ENCODE measurements at places on chromosomes 4 and X.

GRCh38 chrX:110403441-110404238 is 45.0 kb downstream of the RTL9 start:
- DNase-seq, result no peak

DNA sequence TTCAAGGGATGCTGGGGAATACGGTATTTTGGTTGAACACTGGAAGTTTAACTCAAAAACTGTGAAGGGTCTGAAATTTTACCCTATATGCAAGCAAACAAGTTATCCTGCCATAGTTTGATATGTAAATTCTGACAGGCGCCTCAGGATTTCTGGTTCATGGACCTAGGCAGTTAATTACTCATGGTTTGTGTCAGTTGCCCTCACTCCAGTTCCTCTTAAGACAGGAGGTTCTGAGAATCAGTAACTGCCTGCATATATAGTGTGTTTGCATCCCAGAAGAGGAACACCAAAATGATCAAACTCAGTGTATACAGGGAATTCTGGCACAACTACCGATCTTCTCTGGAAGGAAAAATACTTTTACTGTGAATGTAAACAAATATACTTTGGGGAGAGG is 360.4 kb upstream of the NWD2 start:
- DNase-seq, result no peak

DNA sequence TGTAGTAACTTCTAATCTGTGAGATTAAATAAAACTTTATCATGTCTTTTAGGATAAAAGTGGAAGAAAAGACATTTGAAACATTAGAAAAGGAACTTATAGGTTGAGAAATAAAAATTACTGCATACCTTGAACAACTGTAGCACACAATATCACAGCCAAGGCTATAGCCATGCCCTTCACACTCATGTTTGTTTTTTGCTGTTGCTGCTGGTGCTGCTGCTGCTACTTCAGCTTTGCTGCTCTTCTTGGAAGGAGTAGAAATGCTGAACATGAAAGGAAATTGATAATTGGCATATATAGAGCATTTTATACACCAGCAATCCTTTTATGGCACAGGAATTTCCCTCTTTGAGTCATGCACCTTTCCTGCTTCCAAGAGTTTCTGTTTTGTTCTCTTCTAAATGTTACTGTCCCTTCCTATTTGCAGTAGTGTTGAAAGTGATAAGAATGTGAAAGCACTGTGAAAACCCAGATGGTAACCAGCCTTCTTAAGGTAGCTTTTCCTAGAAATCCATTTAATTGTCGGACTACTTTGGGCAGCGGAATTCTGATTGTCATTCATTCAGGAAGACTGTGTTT is at the start of gene CXCL11:
Gene CXCL11 (minus strand): TSS at position 272 of the 582 bp plus-strand sequence. CDS start 83 bp downstream, at position 189.
- no peak for DNase-seq

DNA sequence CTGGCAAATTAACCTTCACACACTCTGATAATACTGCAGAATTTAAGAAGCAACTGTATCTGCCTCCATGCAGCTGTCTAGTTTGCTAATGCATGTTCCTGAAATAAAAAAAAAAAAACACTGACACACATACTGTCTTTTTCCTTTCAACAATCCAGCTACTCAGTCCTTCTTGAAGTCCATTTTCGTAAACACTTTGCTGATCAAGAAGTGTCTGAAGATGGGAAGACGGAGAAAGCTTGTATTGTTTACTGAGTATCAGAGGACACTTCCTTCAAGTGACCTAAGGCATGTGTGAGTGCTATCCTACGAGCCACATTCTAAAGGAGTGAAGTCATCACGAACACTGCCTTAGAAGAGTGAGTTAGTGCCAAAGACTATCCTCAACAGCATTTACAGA is 82.6 kb downstream of the LUZP4 start:
- no peak for DNase-seq

DNA sequence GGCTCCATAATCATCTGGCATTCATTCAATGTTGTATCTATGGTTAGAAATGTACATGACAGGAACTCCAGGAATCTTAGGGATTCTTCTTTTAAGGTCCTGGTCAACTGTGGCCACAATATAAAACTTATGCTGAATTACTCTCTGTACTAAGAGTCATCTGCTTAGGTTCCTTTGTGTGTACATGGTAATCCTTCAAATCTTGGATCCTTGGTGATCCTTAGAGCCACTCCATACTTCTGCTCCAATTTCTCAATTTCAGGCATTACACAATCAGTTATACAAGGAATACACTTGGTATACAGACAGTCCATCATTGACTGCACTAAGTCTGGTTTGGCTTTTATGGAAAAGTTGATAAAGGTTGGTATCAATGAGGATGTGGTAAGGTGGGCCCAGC is 5.8 kb downstream of the SRD5A3 start:
- DNase-seq, result no peak

DNA sequence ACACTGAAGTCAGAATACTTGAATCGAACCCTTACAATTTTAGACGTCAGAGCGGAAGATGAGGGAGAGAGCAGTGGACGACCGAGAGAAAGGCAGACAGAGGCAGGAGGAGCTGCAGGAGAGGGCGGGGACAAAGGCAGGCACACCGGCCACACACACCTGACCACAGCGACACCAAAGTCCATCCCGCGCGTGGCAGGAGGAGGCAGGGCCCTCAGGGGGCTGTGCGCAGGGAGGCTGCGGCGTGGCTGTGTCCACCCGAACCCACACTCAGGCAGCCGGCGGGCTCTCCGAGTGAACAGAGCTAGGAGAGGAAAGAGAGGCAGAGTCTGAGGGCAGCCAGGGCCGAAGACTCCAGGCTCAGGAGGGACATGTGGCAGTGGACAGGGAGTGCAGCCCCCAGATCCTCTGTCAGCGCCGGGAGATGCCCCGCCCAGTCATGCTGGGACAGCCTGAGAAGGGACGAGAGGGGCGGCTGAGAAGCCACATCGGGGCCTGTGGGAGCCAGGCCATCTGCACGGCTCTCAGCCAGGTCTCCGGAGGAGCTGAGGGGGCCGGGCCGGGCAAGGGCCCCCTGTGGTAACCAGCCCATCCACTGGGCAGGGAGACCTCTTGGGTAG is 20.1 kb downstream of the GAK start:
- no peak for DNase-seq

- no peak for DNase-seq
Measured at GRCh38 chr4:177964693-177965168, 522.5 kb upstream of the AGA start.

DNA sequence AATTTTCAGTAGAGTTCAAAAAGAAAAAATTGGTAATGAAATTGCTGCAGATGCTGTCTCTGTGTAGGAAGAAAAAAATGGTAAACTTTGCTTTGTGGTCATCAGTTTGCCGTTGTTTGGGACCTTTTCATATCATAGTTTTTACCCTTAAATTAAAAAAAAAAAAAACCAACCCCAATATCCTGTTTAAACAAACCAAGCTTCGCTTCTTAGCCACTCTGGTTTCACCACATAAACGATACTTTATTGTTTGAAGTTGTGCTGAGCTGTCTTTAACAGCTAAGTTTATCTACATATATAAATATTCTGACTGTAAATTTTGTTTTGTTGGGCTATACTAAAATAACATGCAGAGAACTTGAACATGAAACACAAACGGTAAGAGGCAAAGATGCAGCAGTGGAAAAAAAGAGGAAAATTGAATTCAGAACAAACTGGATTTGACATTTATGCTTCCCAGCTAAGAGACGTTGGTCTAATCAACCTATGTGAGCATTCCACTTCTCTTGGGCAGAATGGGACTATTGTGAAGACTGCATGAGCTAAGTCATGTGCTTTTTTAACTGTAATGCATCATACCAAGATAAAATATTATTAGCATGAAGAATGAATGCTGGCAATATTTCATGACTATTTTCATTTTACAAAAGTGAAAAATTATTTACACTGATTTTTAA is 15.7 kb upstream of the H2AZ1 start:
- DNase-seq, result no peak

Measured in WERI-Rb-1 (cell line).